ENCODE measurements at places on chromosomes 1 and 21. TPM values are rescaled to one million over a fixed set of nuclear protein-coding genes. Genes with fewer than 3 reads are reported as not detected.
A peak's percentile ranks its signal among the peaks of the same experiment; 100 is the strongest.

DNA sequence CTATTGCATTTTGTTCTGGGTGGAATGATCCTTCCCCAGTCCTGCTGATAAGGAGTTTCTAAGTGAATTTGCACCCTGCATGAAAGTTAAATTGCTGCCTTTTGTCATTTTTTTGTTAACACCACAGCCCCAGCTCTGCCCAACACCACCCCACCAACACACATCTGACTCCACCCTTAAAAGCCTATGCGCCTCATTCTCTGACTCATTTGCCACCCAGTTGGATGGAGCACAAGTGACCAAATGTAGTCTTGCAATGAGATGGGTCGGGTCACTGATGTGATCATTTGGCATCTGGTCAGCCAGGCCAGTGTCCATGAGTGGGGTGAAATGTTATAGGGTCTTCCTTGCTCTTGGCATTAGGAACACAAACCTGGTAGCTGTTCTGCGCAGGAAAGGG lies 256.8 kb downstream of the KAZN start:
- no peaks in the 10 kb centered on the region for H3K27me3 ChIP-seq
- no peak overlapping the region for H3K27ac ChIP-seq
- DNase-seq, result no peak

DNA sequence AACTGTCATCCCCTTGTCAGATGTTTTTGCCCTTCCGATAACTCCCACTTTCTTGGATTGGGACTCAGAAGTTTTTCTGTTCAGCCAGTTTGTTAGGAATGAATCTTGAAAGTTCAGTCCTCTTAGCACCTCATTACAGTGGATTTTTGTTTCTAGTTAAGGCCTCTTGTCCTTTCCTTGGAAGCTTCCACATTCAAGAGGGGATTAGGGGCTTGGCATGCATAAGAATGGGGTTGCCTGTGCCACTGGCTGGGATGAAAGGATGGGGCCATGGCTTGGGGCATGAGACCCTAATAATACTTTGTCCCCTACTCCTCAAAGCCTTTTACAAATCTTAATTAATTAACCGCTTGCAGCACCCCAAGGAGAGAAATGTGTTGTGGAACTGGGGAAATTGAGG lies 2.4 kb upstream of the DHDDS start:
- peak overlapping the region; percentile 92 for H3K27ac ChIP-seq
- peak overlapping the region; percentile 22 for H3K4me3 ChIP-seq
- H3K36me3 ChIP-seq, result peaks cover 36% of the 10 kb centered on the region
- peaks cover 61% of the 10 kb centered on the region for H3K4me1 ChIP-seq

The KLHDC9 gene
- total RNA-seq, result 6.3 TPM

DNA sequence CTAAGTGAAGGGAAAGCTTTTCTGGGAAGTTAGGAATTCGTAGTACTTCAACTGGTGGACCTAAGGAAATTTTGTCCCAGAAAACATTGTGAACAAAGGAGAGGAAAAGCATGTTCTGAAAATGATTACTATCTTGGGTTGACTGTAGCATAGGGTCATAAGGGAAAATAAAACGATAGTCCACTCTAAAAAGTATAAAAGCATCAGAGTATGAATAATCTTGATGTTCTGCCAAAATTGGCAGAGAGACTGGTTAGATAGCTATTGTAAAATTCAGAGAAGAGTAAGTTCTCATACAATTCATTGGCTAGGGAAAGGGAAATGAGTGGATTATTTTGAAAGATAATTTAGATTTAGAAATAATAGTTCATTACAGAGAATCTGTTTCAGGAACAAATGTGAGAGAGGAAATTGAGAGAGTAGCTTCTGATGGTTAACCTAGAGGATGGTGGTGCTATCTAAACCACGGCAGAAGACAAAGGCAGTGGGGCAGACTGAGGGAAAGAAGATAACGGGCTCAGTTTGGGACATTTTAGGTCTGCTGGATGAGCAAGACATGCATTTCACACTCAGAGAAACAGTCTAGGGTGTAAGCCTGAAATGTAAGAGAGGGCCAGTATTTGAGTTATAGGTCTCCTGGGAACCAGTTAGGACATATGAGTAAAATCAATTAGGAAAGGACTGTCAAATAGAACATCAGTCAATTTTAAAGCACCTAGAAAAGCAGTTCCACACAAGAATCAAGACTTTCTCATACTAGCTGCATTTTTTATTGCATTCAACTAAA lies 799.3 kb upstream of the CXADR start:
- H3K27ac ChIP-seq, result no peak overlapping the region
- no peak overlapping the region for H3K4me3 ChIP-seq
- no peaks in the 10 kb centered on the region for H3K27me3 ChIP-seq
- no peak for DNase-seq
- H3K36me3 ChIP-seq, result no peaks in the 10 kb centered on the region
- H3K4me1 ChIP-seq, result peaks cover 4% of the 10 kb centered on the region

DNA sequence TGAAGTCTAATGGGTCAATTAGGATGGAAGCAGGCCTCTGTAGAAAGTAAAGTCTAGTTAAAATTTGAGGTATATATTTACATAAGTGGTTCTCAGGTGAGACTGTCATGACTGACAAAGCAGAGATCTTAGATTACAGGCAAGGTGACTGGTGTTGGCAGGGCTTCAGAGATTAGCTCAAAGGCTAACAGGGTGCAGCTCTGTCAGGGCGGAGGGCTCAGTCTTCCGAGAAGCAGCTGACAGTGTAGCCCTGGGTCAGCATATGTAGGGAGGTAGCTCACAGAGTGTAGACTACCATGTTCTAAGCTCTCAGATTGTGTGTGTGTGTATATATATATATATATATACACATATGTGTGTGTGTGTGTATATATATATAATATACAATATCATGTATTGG lies 54.7 kb downstream of the RBM11 start:
- no peak for DNase-seq
- H3K4me3 ChIP-seq, result no peak overlapping the region
- H3K36me3 ChIP-seq, result no peaks in the 10 kb centered on the region
- H3K27ac ChIP-seq, result no peak overlapping the region
- H3K4me1 ChIP-seq, result peaks cover 14% of the 10 kb centered on the region
- H3K27me3 ChIP-seq, result peaks cover 29% of the 10 kb centered on the region

GRCh38 chr1:202642619-202643291 lies 67.5 kb downstream of the SYT2 start:
- H3K27ac ChIP-seq, result no peak overlapping the region
- peak; percentile 56 for DNase-seq
- peak overlapping the region; percentile 95 for H3K4me3 ChIP-seq
- H3K4me1 ChIP-seq, result peaks cover 39% of the 10 kb centered on the region
- no peaks in the 10 kb centered on the region for H3K36me3 ChIP-seq

DNA sequence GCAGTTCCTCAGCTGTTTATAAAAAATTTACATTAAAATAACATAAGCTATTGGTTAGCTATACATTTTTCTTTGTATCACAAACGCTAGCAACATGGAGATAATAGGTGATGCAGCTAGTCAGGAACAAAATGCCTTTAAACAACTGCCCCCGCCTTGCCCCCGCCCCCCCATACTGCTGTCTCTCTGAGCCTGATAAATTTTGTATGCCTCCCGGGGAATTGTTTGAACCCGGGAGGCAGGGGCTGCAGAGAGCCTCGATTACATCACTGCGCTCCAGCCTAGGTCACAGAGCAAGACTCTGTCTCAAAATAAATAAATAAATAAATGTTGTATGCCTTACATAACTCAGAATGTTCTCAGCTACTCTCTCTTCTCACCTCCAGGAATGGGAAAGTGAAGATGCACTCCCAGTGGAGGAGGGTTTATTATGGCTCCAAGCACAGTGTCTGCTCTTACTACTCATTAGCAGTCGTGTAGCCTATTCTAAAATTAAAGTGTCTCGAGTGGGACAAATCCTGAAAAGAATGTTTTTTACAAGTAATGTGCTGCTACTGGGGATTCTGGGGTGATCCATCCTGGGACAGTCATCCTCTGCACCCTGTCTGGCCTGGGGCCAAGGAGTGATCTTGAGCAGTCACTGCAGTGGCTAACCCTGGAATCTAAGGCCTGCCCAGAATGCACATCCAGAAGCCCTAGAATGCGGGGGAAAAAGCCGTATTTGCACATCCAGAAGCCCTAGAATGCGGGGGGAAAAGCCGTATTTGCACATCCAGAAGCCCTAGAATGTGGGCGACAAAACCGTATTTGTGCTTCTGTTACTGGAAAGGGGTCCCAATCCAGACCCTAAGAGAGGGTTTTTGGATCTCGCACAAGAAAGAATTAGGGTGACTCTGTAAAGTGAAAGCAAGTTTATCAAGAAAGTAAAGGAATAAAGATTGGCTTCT lies 39.4 kb upstream of the ZNF496 start:
- H3K4me3 ChIP-seq, result no peak overlapping the region
- peaks cover 42% of the 10 kb centered on the region for H3K4me1 ChIP-seq
- peak; percentile 30 for DNase-seq
- H3K27me3 ChIP-seq, result no peaks in the 10 kb centered on the region
- no peaks in the 10 kb centered on the region for H3K36me3 ChIP-seq

The SLC1A7 gene
- not detected for total RNA-seq

The FCRL2 gene
- total RNA-seq, result not detected

DNA sequence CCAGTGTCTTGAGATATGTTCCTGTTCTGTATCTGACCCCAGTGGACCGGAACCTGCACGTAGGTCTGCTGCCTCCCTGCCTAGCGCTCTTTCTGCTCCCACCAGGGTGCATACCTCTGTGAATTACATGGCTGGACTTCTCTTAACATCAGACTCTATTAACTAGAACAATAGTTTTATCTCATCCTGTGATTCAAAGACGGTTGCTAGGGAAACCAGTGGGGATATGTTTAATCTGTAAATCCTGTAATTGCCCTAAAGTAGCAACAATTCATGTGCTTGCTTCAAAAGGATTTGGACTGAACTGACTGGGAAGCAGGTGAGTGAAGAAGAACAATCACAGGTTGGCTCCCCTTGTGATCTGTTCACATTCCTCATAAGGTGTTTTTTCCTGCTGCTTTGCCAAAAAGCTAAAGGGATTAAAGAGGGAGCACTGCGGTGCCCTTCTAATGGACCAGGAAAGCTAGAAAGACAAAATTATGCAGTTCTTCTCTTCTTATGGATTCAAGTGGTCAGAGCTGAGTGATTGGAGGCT lies 52.7 kb upstream of the DIRAS3 start:
- no peak overlapping the region for H3K4me3 ChIP-seq
- no peaks in the 10 kb centered on the region for H3K36me3 ChIP-seq
- no peak for DNase-seq

DNA sequence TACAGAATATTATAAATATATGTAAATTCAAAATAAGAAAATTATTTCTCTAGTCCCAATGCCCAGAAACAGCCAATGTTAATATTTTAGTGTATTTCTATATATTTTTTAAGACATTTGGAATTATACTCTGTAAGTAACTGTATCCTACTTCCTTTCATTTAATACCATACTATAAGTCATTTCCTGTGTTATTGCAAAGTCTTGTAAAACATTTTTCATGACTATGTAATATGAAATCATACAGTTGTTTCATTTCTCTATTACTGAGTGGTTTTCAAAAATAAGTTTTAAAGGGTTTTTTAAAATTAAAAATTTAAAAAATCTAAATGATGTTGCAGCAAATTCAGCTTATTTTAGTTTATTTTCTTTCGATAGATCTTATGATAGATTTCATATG lies 2.0 kb downstream of the RNASEL start:
- H3K4me3 ChIP-seq, result no peak overlapping the region
- peaks cover 13% of the 10 kb centered on the region for H3K4me1 ChIP-seq
- H3K36me3 ChIP-seq, result no peaks in the 10 kb centered on the region
- no peak overlapping the region for H3K27ac ChIP-seq
- no peaks in the 10 kb centered on the region for H3K27me3 ChIP-seq

DNA sequence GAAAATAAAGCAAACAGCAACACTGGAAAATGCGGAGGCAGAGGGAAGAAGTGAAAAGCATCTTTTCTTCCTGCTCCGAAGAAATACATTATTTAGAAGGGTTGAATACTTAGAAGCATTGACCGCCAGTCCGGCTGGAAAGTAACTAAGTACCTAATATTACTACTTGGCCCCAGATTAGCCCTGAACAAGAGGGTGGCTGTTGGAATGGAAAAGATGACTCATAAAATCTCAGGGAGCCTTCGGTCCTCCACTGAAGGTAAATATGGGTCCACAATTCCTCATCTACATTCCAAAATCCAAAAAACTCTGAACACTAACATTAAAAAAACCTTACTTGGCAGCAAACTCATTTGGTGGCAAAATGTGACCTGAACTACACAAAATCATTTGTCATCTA lies 40.1 kb downstream of the BCAR3 start:
- no peak for DNase-seq
- no peaks in the 10 kb centered on the region for H3K36me3 ChIP-seq
- no peak overlapping the region for H3K4me3 ChIP-seq
- H3K4me1 ChIP-seq, result peaks cover 34% of the 10 kb centered on the region

The DMBX1 gene
- total RNA-seq, result not detected

The FAM72C gene
- 4.0 TPM for total RNA-seq

The ZC3H12A gene
- total RNA-seq, result 9.3 TPM

DNA sequence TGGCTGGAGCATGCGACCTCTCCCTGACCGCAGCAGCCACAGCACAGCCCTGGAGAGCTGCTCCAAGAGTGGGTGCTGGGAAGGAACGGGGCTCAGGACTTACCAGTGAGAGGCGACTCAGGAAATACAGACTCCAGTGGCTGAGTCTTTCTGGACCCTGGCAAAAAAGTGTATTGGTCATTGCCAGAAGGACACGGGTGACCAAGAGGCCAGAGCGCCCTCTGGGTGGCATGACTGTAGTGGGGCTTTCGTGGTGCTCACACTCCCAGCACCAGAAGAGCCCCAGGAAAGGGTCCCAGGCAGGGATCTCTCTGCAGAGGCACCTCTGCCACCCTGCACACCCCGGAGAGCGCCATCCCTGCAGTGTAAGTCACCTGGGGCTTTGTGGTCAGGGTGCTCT lies 8.9 kb upstream of the PRDM16 start:
- no peak overlapping the region for H3K27ac ChIP-seq
- no peak for DNase-seq
- peaks cover 10% of the 10 kb centered on the region for H3K4me1 ChIP-seq
- no peaks in the 10 kb centered on the region for H3K36me3 ChIP-seq
- H3K27me3 ChIP-seq, result peaks cover 57% of the 10 kb centered on the region
- no peak overlapping the region for H3K4me3 ChIP-seq

The RNU1-1 gene
- under 0.01 TPM for total RNA-seq

The C8B gene
- not detected for total RNA-seq

All from GM23338 (cell line).